RCC 7860 (cell line): ENCODE measurements at places on chromosomes 1 and 21.

DNA sequence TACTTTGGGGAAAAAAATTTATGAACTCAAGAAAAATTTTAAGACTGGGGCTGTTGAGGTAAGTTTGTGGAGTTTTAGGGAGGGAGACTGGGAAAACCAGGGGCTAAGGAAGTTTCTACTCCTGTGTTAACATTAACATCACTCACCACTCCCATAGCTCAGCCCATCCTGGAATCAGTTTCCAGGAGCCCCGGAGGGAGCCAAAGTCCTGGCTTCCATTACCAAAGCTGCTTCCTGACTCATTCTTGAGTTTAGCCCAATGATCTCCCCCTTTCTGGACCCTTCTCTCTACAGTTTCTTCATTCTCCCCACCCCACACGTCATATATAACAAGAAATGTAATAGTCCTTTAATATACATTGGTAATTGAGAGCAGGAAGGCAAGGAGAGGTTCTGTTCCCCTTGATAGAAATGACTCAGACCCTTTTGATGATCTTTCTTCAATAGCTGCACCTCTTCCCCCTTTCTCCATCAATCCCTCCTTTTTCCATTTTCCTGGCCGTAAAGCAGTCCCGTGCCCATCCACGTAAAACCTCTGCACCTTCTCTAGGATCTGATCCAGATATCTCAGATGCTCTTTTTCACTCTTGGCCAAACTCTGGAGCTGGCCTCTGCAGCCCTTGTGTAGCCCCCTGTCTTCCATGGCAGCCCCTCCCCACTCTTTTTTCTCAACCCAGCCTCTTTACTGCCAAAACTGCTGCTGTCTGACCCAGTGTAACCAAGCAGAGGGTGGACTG is 4.6 kb upstream of the PIAS3 start:
- no peak for DNase-seq

GRCh38 chr1:229102741-229103391 is 168.0 kb upstream of the RAB4A start:
- no peak for DNase-seq

- no peak for DNase-seq
These were observed 17.7 kb downstream of the MORN1 start for GRCh38 chr1:2373551-2374251.

DNA sequence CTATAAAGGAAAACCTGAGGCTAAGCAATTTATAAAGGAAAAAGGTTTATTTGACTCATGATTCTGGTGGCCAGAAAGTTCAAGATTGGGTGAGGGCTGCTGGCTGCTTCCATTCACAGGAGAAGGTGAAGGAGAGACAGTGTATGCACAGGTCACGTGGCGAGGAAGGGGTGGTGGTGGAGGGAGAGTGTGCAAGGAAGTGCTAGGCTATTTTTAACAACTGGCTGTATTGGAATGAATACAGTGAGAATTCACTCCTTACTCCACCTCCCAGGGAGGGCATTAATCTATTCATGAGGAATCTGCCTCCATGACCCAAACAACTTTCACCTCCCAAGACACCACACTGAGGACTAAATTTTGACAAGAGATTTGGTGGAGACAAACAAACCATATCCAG is 51.0 kb downstream of the SYDE2 start:
- DNase-seq, result no peak

DNA sequence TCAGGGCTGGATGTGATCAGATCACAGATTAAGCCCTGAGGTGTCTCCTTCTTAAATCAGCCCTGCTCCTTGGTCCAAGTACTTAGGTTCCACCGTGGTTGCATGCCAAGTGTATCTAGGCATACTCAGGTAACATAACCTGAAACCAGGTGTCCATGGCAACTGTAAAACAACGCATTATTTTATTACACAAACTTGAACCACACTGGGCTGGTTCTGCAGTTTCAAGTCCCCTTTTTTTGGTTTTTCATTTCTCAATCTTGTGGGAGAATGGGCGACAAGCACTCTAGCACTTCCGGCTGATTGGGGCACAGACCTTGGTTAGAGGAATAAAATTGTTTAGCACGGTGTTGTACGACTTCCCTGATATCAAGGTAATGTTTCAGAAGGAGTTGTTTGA is 65.2 kb downstream of the GBP6 start:
- DNase-seq, result no peak

DNA sequence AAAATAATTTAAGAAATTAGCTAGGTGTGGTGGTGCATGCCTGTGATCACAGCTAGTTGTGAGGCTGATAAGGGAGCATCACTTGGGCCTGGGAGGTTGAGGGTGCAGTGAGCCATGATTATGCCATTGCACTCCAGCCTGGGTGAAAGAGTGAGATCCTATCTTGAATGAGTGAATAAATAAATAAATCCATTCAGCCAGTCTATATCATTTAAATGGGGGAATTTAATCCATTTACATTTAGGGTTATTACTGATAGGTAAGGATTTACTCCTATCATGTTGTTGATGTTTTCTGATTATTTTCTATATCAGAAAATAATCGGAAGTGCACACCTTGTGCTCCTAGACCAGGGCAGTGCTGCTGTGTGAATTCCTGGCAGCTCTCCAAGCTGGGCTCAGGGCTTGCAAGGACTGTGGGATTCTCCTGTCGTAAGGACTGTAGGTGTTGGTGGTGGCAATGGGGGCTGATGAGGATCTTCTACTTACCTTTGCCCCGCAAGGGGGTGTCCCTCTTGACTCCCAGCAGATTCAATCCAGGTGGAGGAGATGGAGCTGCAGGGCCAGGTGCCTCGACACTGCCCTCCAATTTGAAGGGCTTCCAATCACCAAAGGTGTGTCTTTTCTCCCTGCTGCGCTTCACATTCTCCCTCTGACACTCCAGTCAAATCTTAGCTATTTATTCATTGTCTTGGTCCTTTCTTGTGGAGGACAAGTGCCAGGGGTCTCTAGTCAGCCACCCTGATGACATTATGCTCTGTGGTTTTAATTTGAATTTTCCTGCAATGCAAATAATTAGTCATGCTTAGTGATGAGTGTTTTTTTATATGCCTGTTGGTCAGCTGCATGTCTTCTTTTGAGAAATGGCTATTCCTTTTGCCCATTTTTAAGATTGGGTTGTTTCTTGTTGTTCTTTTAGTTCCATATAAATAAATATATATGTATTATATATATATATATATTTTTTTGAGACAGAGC is 14.1 kb upstream of the TRAPPC10 start:
- DNase-seq, result no peak
